Uterus (tissue), 4 donors: ENCODE measurements at places on chromosomes 7 and 10. TPM values are rescaled to one million over a fixed set of nuclear protein-coding genes. Genes with fewer than 3 reads are reported as not detected.

The NUTM2E gene
- not detected for total RNA-seq

The HTRA1 gene
- total RNA-seq = 98.3 TPM

GRCh38 chr7:26375726-26376174 is 84.1 kb downstream of the SNX10 start:
- no peak for DNase-seq

GRCh38 chr10:69838418-69838817 is 36.7 kb downstream of the COL13A1 start:
- no peak for DNase-seq

GRCh38 chr7:141986923-141987322 is 8.8 kb upstream of the MGAM start:
- DNase-seq = no peak
